ENCODE measurements at places on chromosomes 16 and 17. TPM values are rescaled to one million over a fixed set of nuclear protein-coding genes. Genes with fewer than 3 reads are reported as not detected.

Gene SULT1A2
- 1.6 TPM for total RNA-seq

Gene NOD2
- 0.31 TPM for total RNA-seq

Gene SPIRE2
- total RNA-seq: 33.5 TPM

Gene SCO1
- total RNA-seq: 12.2 TPM

Gene IRX6
- total RNA-seq: not detected

Gene RPTOR
- 45.4 TPM for total RNA-seq

Gene NPIPB13
- 8.5 TPM for total RNA-seq

Gene CCL7
- not detected for total RNA-seq

Gene WNT3
- 6.3 TPM for total RNA-seq

Gene MT1G
- not detected for total RNA-seq

Gene TMC5
- total RNA-seq: 0.31 TPM

Gene KRTAP9-9
- not detected for total RNA-seq

Gene COPRS
- total RNA-seq: 24.7 TPM

Gene CDH15
- not detected for total RNA-seq

Gene NOL3
- total RNA-seq: 3.4 TPM

Gene SEC14L5
- total RNA-seq: 0.94 TPM

Gene FAM20A
- 5.0 TPM for total RNA-seq

Gene CRYM
- 84.8 TPM for total RNA-seq

All from parietal lobe (tissue), 2 donors.